ENCODE measurements at places on chromosomes 12 and 14. TPM values are rescaled to one million over a fixed set of nuclear protein-coding genes. Genes with fewer than 3 reads are reported as not detected.

STON2 gene
- not detected for total RNA-seq

INHBC gene
- not detected for total RNA-seq

KRT71 gene
- not detected for total RNA-seq

CLEC9A gene
- not detected for total RNA-seq

Measured in CD4-positive, alpha-beta memory T cell (primary cell).